Activated effector memory CD4-positive, alpha-beta T cell treated with anti-CD3 and anti-CD28 coated beads, Interleukin-2, amount 50 U/mL, for 16 hours (primary cell): ENCODE measurements at places on chromosomes 4 and X.

DNA sequence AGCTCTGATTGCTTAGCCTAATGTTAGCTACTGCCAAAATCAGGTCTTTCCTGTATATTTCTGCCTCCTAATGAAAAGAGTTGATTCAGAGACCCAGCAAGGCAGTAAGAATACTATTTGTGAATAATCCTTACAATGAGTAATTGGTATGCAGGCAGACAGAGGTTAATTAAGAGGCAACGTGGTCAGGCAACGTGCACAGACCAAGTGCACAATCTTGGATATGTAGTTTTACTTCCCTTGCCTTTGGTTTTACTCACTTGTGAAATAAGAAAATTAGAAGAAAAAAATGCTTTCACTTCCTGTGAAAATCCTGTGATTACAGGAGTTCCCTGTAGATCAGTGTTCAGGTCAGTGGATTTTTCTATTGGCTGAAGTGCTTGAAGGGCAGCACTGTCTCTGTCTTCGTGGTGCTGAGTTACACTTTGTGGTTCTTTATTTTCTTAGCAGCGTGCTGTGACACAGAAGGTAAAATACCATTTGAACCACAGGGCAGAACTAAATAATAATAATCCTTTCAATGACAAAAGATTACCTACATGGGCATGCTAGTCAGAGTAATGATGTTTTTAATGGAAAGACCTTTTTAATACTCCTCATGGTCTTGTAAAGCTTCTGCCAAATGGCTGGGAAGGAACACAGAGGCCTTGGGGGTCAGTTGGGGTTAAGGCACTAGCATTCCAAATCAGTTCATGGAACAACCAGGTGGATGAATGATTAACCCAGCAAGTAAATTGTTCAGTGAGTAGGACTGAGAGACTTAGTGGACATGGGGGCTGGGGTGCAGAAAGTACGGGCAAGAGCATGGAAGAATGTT, 430.9 kb downstream of the MAPK10 start:
- no peak for DNase-seq

DNA sequence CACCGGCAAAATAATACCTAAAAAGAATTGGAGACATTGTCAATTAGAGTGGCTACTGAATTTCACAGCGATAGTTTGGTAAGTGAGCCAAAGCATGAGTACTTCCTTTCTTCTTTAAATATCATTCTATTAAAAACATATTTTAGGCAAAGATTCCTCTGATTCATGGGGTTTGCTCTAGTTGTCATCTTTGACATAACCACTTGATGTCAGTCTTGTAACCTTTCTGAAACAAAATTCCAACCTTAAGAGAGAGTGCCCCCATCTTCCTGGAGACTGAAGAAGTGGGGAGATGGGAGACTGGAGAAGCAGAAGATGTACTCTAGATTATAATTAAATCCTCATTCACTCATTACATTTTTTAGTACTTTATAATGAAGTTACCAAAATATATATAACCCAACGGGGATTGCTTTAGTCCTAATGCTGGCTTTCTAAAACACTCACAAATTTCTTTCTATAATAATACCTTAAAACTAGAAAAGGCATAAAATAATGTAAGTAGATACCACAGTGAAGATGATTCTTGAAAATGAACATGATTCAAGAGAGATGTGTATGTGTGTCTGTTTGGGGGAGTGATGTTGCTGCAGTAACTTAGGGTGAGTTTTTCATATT, 96.4 kb downstream of the EMCN start:
- no peak for DNase-seq

DNA sequence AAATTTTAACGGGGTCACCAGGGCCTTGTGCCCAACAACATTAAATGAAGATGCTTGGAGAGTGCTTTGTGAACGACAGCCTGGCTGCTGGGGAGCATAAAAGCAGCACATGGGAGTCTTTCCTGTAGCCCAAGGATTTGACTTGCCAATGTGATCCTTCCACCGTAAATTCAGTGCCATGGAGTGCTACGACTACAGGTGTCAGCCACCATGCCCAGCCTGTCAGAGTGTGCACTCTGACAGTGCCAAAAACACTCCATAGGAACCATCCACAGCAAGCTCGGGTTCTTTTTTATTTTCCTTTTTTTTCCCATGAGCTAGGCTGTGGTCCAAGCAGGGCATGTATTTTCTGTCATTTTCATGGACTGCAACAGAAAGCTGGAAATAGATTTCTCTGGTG, 156.9 kb downstream of the NLGN4X start:
- no peak for DNase-seq

DNA sequence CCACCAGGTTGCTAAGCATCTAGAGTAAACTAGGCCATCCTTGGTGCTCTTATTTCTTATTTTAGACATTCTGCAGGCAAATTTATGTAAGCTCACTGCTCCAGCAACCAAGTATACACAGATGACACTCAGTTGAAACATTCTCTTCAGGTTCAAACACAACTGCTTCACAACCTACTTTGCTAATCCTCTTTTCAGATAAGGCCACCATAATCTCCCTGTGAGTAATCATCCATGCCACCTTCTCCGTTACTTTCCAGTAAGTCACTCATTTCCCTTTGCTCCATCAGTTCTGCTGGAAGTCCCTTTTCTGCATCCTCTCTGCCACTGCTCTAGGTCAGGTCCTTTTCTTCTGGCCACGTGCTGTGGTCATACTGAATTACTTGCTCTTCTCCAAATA, 120.2 kb upstream of the WDFY3 start:
- DNase-seq: no peak

DNA sequence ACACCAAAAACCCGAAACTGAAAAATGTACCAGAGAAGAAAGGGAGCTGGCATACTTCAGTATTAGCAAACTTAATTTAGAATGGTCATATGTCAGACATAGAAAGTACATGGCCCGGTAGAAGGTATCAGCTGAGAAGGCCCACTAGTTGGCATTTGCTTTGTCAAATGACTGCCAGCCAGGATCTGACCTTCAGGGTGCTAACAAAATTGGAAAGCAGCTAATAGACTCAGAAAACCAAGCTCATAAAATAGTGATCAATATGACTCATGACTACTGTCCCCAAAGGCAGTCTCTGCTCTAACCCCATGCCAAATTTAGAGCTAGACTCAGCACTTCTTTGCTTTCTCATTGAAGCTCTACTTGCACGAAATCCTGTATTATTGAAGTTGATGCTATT, 342.7 kb downstream of the PDGFC start:
- DNase-seq: no peak

DNA sequence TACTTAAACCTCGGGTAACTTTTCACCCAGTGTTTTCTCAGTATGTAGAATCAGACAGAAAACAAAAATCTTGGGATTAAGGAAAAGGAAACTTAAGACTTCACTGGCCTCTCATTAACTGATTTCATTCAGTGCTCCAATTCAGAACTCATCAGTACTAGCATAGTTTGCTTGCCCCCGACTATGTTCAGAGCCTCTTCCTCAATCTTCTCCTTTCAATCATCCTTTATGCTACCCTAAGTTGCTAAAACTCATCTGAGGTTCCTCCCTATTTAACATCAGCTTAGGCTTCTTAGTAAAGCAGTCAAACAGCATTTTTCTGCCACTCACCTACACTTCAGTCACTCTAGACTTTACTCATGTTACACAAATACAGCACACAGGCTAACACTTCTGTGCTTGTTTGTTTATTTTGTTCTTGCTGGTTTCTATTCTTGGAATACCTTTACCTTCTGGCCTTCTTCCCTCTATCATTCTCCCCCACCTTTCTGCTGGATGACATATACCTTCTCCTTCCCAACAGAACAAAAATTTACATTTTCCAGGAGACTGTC, 163.0 kb upstream of the TLL1 start:
- no peak for DNase-seq
